ENCODE measurements at places on chromosomes 2 and 18.

DNA sequence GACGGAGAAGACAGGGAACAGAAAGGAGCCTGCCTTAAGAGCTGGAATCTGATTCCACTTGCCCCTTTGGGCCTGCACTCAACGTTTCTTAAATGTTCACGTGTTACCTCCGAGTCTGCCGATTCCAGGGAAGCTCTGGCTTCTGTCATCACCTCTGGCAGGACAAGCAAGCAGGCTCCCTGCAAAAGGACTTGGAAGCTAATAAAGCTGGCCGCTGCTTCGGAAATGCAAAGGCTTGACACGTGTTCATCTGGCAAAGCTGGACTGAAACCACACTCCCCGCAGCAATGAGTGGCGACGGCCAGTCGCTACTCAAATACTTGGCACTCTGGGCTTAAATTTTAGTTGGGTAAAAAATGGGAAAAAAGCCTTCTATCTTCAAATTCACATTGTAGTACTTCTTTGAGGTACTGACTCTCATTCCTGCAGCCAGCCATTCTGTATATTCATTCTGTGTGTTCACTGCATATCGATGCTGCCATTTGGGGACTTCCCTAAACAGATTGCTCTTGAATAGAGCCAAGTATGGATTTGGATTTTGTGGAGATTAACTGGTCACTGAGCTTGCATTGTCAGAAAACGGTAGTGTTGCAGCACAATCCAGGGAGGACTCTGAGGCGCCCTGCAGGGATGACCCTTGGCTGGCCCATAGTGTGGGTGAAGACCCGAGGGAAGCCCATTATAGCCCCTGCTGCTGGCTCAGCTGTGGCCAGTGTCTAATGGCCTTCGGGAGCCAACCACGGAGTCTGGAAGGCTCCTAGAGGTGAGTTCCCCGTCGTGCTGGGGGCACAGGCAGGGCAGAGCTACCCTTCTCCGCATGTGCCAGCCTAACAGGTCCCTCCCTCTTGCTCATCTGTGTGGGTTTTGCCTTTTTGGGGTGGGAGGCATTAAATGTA is 231.5 kb downstream of the PRKCE start:
- no peak for DNase-seq

DNA sequence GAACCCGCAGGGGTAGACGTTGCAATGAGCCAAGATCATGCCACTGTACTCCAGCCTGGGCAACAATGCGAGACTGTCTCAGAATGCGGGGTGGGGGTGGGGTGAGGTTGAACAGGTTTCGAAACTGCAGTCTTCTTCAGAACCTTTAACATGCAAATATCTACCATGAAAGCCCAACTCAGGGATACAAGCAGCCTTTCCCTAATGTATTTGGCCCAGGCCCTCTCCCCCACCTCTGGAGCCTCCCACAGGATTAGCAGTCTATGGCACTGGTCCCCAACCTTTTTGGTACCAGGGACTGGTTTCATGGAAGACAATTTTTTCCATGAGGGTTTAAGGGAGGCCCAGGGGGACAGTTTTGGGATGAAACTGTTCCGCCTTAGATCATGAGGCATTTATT is 53.5 kb downstream of the CCBE1 start:
- no peak for DNase-seq

DNA sequence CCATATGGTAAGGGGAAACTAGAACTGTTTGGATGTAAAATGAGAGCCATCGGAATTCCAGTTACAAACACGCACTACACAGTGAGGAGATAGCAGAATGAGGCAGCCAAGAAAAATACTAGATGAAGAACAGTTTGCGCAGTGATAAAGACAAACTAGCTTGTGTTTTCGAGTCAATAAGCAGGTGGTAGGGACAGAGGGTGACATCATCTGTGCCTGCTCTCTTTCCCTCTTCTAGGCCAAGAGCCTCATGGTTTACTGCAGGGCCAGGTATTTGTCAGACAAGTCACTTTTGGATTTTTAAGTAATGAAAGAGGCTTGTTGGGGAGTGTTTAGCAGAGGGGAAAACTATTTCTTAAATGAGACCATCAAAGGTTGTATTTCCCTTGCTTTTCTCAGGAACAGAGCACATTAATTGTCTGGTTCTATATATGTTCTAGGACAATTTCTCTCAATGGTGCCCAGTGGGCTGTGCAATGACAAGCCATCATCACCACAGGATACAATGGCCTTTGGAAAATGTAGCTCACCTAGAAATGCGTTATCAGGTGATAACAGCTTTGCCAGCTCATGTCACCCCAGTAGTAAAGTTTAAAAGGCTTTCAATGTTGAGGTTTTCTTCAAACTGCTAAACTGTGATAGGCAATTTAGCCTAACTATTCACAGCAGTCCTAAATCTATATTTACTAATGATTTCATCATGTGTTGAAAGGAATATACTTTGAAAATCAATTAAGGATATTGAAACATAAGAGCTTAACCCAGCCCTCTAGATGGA is 1210.3 kb upstream of the ZEB2 start:
- DNase-seq: no peak

DNA sequence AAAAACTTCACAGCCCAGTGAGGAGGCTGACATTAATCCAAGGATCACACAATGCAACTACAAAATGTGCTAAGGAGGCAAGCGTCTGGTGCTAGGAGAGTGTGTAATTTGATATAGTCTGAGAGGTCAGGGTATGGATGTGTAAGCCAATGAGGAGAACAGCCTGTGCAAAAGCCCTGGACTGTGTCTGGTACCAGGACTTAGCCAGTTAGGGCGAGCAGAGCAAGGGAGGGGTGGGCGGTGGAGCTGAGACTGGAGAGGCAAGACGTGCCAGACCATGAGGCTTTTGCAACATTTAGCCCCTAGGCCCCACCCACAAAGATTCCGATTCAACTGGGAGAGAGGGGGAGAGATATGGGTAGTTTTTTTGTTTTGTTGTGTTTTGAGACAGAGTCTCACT is 33.5 kb upstream of the SPRED2 start:
- DNase-seq: no peak

DNA sequence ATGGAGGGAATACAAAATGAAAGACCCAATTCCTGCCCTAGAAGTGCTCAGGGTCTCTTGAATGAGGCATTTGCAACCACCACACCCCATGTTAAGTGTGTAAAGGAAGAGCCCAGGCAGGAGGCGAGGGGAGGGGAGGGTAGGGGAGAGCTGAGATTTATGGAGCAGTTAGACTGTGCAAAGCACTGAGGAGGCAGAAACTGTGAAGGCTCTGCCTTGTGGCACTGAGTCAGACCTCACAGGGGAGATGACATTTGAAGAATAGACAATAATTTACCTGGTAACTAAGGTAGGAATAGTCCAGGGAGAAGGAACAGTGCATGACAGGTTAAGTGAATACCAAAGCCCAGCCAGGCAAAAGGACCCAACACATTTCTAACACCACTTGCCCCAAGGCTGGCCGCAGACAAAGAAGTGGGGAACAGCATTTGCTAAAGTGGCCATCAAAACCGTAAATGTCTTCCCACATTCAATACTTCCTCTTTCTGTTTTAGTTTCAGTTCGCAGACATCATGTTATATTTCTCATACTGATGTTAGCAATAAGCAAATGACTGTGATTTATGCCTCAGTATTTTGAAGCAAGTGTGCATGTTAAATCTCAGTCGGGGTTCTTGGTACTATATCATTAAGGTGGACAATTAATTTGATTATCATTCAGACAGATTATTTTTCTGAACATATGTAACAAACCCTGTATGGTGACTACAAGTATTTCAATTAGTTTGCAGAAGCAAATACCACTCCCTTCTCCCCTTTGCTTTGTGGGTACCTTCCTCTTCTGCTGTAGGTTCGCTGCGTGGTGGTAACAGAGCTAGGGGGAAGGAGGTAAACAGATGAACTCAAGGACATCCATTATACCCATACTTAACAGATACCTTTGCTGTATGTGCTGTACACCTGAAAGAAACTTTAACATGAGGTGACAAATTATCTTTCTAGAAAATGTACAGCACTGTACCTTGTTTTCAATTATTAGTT is 27.5 kb downstream of the CDH20 start:
- no peak for DNase-seq

GRCh38 chr2:191264647-191265081 is 19.5 kb downstream of the MYO1B start:
- DNase-seq: no peak

DNA sequence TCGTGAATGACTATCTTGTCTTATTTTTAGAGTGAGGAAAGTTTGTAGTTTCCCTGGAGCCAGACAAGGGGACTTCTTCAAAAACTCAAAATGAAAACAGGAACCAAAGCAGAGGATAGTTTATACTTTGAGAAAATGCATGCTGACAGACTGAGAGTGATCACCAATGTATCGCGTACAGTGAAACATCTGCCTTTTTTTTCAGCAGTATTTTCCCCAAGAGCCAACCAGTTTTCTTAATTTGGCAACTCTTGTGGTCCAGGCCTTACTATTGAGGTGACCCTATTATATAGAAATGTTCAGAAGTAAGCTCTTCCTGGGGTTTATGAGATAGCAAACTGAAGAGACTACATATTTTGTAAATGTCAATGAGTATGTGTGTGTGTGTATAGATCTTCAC is 153.7 kb upstream of the VRK2 start:
- DNase-seq: no peak

DNA sequence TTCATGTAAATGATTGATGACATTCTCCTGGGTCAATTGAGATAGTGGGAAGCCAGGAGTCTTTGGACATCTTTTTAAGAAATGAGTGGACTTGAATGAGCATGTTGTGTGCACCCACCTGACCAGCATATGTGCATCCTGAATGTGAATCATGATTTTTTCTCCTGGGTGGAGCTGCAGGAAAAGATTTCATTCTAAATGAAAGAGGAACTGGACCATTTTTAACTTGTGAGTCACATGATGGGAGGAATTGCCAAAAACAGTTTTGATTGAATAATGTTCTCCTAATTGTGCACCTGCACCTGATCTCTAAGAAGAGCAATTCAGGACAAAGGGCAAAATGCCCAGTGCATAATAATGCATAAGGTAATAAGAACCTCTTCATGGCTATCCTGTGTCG is 32.3 kb downstream of the COPS8 start:
- no peak for DNase-seq

GRCh38 chr18:79590191-79591031 is 89.2 kb upstream of the CTDP1 start:
- DNase-seq: no peak

DNA sequence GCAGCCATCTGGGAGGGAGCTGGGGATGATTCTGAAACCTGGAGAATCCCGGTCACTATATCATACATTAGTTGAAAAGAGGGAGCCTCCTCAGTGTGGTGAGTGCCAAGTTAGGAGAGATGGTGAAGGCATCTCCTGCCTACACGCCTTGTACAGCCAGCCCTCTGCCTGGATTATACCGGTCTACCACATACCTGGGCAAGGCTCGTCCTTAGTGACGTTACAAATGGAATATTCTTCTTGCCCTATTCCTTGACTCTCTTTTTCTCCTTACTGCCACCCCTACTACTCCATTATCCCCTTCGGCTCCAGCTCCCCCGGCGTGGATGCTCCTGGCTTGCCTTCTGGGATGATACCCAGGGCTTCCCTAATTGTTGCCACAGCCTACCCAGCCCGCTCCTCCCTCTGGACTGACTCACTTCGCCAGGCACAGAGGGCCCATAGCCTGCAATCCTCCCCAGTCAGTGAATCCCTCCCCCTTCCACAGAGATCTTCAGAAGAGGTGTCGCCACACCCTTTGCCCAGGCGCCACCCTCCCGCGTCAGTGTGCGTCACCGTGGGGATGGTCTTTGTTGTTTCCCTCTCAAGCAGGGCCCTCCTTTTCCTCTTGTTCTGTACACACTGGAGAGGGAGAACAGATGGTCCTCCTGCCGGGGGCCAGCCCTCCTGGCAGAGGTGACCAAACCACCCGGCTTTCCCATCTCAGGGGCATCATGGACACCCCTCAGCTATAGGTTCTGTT is 115.2 kb upstream of the EPAS1 start:
- no peak for DNase-seq

All from stimulated activated CD8-positive, alpha-beta memory T cell treated with anti-CD3 and anti-CD28 coated beads, Interleukin-4, amount 100 ng/mL, for 1 hour (primary cell).